Colonic mucosa (tissue), 4 donors: ENCODE measurements at places on chromosomes 3 and 15. TPM values are rescaled to one million over a fixed set of nuclear protein-coding genes. Genes with fewer than 3 reads are reported as not detected.

The CORO2B gene
- total RNA-seq, result 1.2 TPM

The KIF23 gene
- total RNA-seq, result 9.5 TPM

The ARL13B gene
- 4.7 TPM for total RNA-seq

The TIGIT gene
- 0.37 TPM for total RNA-seq

The CCR3 gene
- not detected for total RNA-seq

The ACOX2 gene
- total RNA-seq, result 14.6 TPM

- DNase-seq, result no peak
- H3K4me3 ChIP-seq, result no peak overlapping the region
- no peaks in the 10 kb centered on the region for H3K27me3 ChIP-seq
- H3K4me1 ChIP-seq, result no peaks in the 10 kb centered on the region
- no peaks in the 10 kb centered on the region for H3K36me3 ChIP-seq
These were observed 53.6 kb downstream of the TMEM39A start for GRCh38 chr3:119409844-119410243.

- no peaks in the 10 kb centered on the region for H3K36me3 ChIP-seq
- no peak overlapping the region for H3K4me3 ChIP-seq
- H3K27me3 ChIP-seq, result no peaks in the 10 kb centered on the region
These were observed 300.5 kb upstream of the MME start for GRCh38 chr3:154779571-154779970.

- H3K27me3 ChIP-seq, result no peaks in the 10 kb centered on the region
- H3K36me3 ChIP-seq, result no peaks in the 10 kb centered on the region
- H3K27ac ChIP-seq, result no peak overlapping the region
- no peaks in the 10 kb centered on the region for H3K4me1 ChIP-seq
- no peak for DNase-seq
- H3K4me3 ChIP-seq, result no peak overlapping the region
These were observed 52.2 kb upstream of the RORA start for GRCh38 chr15:61281328-61281727.

- peak; percentile 70 for DNase-seq
- H3K4me3 ChIP-seq, result no peak overlapping the region
- H3K27ac ChIP-seq, result no peak overlapping the region
- H3K27me3 ChIP-seq, result no peaks in the 10 kb centered on the region
- no peaks in the 10 kb centered on the region for H3K4me1 ChIP-seq
These were observed 167.2 kb downstream of the MAGI1 start for GRCh38 chr3:65871305-65872141.

- no peaks in the 10 kb centered on the region for H3K4me1 ChIP-seq
- H3K4me3 ChIP-seq, result no peak overlapping the region
- no peak for DNase-seq
- no peaks in the 10 kb centered on the region for H3K36me3 ChIP-seq
- no peaks in the 10 kb centered on the region for H3K27me3 ChIP-seq
- H3K27ac ChIP-seq, result no peak overlapping the region
These were observed 114.3 kb upstream of the SEMA6D start for GRCh38 chr15:47603026-47603425.
